ENCODE measurements at places on chromosomes 4 and X.

DNA sequence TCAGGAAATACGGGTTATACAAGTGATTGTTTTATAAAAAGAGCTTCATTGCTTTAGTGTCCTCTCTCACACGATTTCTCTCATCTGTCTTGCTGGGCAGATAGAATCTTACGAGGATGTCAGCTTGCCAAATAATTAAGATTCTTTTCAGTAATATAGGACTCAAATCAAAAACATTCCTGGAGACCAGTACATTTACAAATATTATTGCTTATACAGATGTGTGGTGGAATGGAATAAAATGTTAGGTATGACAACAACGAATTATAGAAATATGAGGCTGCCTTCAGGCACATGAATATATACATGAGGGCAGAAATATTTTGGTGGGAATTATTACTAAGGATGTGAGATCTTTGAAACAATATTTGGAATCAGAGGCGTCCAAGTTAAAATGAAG, 88.9 kb downstream of the GC start:
- no peak for DNase-seq

DNA sequence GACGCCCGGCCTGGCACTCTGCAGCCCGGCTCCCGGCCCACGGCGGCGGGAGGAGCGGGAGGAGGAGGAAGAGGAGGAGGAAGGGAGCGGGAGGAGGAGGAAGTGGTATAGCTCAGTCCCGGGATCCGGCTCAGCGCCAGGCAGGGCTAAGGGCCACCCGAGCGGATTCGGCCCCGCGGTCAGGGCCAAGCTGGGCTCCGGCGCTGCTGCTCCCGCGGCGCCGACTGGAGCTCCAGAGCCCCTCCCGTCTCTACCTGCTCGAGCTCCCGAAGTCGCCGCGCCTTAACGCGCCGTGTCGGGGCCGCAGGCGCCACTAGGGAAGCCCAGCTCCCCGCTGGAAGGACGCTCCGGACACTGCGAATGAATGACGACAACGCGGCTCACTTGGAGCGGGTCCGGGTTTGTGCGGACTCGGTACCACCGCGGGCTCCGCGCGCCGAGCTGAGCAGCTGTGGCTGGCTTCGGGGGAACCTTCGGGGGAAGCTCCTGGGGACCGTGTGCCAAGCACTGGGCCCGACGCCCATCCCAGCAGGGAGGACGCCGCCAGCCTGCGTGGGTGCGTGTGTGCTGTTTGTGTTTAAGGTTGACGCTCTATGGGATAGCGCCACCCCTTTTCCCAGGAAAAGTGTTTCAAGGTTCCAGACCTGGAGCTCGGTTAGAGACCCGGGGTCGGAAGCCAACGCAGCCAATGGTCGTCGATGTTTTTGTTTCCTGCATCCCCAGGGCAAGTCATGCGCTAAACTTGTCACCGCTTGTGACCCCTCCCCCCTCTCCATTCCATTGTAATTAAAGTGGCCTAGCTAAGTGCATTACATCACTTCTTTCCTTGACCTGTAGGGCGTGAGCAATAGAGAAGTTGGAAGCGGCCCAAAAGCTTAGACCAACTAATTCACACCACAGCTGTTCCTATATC, at the start of gene TBC1D9:
TSS of gene TBC1D9 (minus strand) at position 67 of the 913 bp plus-strand sequence. CDS start 340 bp downstream, outside the sequence.
- DNase-seq = no peak

- DNase-seq = no peak
These were observed 126.7 kb downstream of the FRYL start for GRCh38 chr4:48653217-48654014.

- no peak for DNase-seq
These were observed 198.4 kb upstream of the ACTRT1 start for GRCh38 chrX:128250621-128251020.

- DNase-seq = no peak
These were observed 7.4 kb upstream of the HDAC6 start for GRCh38 chrX:48794340-48794910.

- DNase-seq = no peak
These were observed 1068.3 kb downstream of the STIM2 start for GRCh38 chr4:27928761-27929540.

- DNase-seq = no peak
These were observed 857 bp downstream of the SCML1 start for GRCh38 chrX:17737986-17738713.

- DNase-seq = no peak
These were observed 15.4 kb upstream of the JADE1 start for GRCh38 chr4:128793859-128794672.

GRCh38 chr4:77817304-77818072, 1.7 kb downstream of the CNOT6L start:
- no peak for DNase-seq

DNA sequence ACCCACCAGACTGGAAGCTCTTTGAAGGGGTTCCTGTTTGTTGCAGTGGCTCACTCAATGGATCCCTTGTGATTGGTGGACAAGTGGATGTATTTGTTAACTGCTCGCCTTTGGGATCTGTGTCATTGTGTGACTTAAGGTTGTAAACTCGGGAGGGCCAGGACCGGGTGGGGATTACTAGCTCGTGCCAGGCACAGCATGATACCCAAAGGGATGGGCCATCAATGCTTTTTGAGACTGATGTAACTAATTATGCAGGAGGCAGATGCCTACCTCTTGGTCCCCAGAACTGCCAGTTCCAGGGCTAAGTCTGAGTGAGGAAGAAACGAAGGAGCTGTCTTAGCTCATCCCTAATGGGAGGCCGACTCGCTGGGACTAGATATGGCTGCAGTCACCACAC, 27.7 kb downstream of the UTP14A start:
- DNase-seq = no peak

DNA sequence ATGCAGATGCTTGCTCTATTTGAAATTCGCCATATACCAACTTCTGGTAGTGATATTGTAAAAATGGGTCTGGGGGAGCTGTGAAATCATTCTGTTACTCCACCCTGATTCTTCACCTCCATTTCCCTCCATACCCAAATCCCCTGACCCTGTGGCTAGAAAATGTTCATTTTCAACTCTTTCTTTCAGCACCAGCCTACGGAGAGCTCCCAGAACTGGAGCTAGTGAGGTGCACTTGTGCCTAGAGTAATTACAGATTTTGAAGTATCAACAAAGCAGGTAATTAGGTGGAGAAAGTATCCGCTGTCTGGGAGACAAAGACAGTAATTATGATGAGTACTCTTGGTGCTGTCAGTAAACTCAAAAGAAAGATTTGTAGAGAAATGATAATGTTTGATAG, 8.1 kb downstream of the ARHGAP36 start:
- DNase-seq = no peak

GRCh38 chrX:116384406-116384954, 51.9 kb upstream of the SLC6A14 start:
- no peak for DNase-seq

DNA sequence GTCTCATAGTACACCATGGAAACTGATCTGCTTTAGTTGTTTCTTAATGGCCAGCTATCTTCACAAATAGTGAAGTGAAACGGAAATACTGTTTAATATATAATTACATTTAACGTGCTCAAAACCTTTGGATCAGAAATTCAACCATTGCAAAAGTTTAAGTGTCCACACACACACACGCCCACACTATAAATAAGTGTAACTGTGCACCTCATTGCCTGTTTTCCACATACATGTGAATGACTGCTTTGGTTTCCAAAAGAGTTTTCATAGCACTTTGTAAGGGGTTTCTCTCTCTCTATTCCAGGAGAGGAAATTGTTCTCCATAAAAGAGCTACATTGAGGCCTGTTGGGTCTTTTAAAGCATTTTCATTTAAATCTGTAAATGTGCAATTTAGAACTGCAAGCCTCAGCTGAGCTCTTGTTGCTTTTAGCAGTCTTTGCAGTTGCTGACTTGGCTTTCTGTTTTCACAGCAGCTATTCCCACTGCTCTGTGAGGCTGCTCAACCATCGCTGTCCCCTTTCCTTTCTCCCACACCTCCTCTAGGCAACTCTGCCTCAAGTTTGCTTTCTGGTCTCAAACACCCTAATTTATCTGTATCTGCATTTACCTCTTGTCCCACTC, 94.5 kb downstream of the RAPGEF2 start:
- DNase-seq = no peak

- no peak for DNase-seq
These were observed 701.1 kb upstream of the ATOH1 start for GRCh38 chr4:93127489-93127888.

DNA sequence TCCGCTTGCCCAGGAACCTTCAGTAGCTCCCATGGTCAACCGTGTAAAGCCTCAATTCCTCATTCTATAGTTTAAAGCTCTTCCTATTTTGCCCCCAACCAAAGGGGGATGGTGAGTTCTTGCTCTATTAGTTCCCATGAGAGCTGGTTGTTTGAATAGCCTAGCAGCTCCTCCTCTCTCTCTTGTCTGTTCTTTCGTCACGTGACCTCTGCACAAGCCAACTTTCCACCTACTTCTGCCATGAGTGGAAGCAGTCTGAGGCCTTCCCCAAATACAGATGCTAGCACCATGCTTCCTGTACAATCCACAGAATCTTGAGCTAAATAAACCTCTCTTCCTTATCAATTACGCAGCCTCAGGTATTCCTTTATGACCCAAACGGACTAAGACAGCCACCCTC, 42.8 kb downstream of the ANXA5 start:
- no peak for DNase-seq

DNA sequence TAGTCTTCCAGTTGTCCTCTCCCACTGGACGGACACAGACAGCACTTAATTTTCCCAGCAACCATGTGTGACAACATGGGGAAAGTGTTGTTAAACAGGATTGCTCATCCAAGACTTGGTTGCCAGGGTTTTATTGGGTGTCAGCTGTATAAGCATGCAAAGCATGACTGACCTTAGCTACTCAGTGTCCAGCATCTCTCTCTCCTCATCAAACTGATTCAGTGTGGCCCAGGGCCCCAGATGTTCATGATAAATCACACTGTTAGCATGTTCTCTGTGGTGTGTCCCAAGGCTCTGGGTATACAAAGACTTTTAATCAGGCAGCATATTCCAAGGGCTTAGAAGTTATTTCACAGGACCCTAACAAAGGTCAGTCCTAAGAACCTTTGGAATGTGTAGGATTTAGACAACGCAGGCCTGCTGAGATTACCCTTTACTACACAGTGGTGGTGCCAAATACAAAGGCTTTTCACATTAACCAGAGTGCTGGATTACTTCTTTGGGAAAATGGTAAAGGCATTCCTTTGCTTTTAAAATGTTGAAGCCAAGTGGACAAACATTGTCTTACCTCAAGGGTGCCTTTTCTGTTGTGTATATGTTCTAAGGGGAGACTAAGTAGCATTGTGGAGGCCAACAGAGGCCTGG, 213.3 kb downstream of the GLUD2 start:
- no peak for DNase-seq

GRCh38 chr4:71261633-71262121, 77.1 kb upstream of the SLC4A4 start:
- no peak for DNase-seq

DNA sequence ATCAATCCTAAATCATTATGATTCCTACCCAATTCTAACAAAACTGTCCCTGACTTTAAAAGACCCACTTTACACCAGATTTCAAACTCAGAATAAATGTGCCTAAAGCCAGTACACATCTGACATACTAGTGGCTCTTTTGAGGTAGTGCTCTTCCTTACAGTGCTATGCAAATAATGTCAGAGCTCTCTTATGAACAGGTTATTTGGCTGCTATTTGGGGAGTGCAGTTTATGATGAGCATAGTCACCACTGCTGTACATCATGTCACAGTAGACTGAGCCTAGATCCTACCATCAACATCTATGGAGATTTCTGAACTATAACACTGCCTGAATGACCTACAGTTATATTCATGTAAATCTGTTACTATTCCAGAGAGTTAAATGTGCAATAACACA, 50.4 kb upstream of the PAGE5 start:
- no peak for DNase-seq

DNA sequence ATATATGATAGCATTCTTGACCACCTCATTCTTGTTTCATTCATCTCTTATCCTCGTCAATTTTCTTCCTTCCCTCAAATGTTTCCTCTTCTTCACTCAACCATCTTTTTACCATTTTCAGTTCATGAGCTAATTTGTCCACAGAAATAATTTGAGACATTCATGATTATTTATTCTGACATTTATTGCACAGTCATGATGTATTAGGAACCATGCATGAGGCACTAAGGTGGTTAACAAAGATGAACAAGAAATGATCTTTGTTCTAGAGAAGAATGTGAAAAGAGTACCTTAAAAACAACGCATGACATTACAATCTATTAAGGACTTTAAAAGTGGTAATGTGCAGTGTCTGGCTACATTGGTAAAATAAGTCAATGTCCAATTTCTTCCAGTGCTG, 27.9 kb downstream of the TEC start:
- DNase-seq = no peak

DNA sequence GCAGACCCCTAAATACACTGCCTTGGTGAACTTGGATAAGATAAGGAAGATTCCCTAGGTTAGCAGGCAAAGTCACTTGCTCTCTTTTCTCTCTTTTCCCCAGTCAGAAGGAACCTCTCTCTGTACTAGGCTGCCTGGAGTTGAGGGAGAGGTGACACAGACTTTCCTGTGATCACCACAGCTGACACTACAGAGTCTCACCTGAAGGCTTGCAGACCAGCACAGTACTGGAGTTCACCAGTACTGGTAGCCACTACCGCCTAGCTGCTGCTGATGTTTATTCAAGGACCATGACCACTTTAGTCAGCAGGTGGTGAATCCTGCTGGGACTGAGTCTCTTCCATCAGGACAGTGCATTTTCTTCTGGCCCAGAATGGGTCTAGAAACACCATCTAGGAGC, 63.3 kb downstream of the PTPN13 start:
- no peak for DNase-seq

- DNase-seq = no peak
These were observed 82.8 kb downstream of the PHOX2B start for GRCh38 chr4:41665636-41666207.

DNA sequence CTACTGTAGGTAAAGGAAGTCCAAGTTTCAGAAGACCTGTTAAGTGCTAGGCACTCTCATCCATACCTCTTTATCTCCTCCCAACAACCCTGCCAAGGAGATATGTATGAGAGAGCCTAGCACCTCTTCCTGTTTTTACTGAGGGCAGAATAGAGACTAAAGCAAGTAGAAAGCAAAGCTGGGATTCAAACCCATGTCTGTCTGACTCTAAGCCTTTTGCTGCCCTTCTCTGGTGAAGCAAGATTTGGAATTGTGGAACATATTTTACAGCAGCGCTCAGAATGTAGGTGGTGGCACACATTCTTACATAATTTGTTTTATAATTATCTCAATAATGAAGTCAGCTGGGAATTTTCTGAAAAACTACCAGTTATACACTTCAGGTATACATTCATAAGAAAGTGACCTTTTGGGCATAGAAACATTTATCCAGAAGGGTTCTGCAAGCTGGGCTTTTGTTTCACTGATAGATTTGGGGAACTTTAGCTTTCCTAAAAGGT, 41.7 kb downstream of the SEPTIN11 start:
- DNase-seq = no peak

- no peak for DNase-seq
These were observed 245.8 kb downstream of the ARHGAP24 start for GRCh38 chr4:85720735-85721134.

DNA sequence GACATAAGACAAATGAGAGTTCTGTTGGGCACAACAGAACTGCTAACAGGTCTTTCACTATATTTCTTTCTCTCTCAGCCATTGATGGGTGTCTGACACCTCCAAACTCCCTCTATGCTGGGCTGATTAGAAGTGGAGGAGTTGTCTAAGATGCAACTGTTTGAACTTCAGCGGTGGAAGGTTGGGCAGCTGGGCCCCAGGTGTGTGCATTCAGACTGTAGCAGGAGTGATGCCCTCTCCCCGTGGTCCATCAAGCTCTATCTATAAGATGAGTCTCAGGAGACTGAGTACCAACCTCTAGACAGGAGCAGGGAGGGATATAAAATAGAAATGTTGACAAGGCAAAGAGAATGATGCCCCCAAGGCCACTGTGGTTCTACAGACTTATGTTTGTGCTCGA, 28.2 kb upstream of the CHRNA9 start:
- DNase-seq = no peak

Measured in KG1 (cell line).